Fibroblast of skin of right biceps (primary cell): ENCODE measurements at places on chromosomes 7 and 10.

DNA sequence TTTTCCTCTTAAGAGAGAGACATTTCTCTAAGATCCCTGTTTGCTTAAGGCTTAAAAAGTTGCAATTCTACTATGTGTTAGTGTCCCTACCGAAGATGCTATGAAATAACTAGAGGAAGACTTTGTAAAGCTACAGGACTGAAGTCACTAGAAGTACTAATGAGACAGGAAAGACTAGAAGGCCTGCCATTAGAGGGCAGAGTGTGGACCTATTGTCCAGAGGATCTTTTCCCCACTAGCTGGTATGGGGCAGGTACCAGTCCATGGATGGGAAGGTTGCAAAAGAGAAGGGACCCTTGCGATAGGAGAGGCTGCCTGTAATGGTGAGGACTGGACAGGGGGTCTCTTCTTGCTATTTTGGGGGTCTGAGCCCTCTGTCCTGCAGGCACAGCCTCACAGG is 178.1 kb downstream of the TMEM178B start:
- no peak for DNase-seq

GRCh38 chr7:156616269-156617202 is 24.0 kb upstream of the RNF32 start:
- DNase-seq: no peak

- DNase-seq: no peak
Observed at GRCh38 chr7:155809332-155809946, 2.8 kb downstream of the SHH start.

GRCh38 chr7:77823787-77824186 is 25.2 kb downstream of the PHTF2 start:
- DNase-seq: no peak

GRCh38 chr10:124053971-124054370 is 39.4 kb downstream of the CHST15 start:
- peak; percentile 10 for DNase-seq

GRCh38 chr7:128903621-128904361 is 6.7 kb downstream of the KCP start:
- DNase-seq: no peak
